ENCODE measurements at places on chromosomes 6 and 20. TPM values are rescaled to one million over a fixed set of nuclear protein-coding genes. Genes with fewer than 3 reads are reported as not detected.

SLA2 gene
- total RNA-seq = 0.64 TPM

MOCS1 gene
- 70.0 TPM for total RNA-seq

GRIK2 gene
- total RNA-seq = not detected

GOPC gene
- total RNA-seq = 15.3 TPM

GSTA3 gene
- not detected for total RNA-seq

ZNF165 gene
- total RNA-seq = 0.19 TPM

HMGCLL1 gene
- 0.29 TPM for total RNA-seq

GJA1 gene
- total RNA-seq = 107 TPM

GPX5 gene
- total RNA-seq = not detected

POU5F1 gene
- total RNA-seq = 0.93 TPM

RHAG gene
- not detected for total RNA-seq

HLA-DRA gene
- total RNA-seq = 174 TPM

PBOV1 gene
- total RNA-seq = not detected

GRCh38 chr6:16683641-16684194 is 77.5 kb downstream of the ATXN1 start:
- no peak for DNase-seq

GRCh38 chr6:12152023-12152970 is 137.9 kb upstream of the EDN1 start:
- DNase-seq = no peak

DNA sequence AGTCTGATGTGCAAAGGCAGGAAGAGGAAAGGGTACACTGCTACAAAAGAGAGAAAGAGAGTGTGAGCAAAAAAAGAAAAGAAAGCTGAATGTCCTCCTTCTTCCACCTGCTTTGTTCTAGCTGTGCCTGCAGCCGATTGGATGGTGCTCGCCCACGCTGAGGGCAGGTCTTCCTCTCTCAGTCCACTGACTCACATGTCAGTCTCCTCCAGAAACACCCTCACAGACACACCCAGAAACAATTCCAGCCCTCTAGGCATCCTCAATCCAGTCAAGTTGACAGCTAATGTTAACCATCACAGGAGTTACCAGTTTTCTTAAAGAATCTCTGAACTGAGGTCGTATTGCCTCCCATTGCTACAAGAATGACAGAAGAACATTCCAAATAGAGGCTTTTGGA is 411.9 kb upstream of the SASH1 start:
- no peak for DNase-seq

DNA sequence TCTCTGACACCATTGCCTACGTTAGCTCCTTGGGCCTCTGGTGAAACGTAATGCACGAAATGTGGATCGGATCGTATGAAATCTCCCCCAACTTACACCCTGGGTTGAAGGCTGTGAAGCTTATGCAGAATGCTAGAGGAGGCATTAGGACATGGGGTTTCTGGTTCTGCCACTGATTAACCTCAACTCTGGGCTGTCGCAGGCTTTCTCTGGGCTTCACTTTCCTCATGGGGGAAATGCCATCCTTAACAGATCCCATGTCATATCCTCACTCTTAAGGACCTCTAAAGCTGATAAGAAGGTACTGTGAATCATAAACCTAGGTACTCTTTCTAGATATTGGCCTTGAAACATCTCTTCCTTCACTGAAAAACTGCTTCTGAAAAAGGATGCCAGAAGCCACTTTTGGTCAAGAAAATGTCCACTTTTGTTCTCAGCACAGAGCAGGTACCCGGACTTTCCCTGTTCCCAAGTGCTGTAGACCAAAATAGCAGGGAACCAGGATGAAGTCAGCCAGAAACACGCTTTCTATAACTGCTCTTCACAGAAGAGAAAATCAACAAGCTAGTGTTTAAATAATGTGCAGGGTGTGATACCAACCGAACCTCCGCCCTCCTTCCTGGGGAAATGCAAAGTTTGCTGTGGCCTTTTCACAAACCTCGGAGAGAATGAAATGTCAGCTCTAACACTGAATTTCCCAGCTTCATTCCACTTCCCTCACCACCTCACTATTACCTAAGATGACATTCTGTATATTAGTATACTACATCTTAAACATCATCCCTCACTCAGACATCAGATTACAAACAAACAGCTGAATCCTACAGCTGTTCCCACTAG is 118.9 kb downstream of the BACH2 start:
- no peak for DNase-seq

DNA sequence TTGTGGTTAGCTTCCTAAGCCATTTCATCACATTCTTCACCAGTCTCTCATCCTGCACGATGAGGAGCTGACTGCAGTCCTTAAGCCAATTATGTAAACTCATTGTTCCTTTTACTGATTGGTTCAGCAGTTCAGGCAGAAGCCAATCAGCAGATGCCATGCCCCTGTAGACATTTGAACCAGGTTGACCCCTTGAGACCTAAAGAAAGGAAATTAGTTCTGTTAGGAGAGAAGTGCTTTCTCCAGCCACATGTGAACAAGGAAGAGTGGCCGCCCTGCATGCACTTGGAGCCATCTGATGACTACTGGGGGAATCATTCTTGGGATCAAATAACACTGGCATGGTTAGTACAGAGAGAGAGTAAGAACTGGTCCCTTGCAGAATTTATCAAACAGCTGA is 535.2 kb upstream of the ID4 start:
- DNase-seq = no peak

DNA sequence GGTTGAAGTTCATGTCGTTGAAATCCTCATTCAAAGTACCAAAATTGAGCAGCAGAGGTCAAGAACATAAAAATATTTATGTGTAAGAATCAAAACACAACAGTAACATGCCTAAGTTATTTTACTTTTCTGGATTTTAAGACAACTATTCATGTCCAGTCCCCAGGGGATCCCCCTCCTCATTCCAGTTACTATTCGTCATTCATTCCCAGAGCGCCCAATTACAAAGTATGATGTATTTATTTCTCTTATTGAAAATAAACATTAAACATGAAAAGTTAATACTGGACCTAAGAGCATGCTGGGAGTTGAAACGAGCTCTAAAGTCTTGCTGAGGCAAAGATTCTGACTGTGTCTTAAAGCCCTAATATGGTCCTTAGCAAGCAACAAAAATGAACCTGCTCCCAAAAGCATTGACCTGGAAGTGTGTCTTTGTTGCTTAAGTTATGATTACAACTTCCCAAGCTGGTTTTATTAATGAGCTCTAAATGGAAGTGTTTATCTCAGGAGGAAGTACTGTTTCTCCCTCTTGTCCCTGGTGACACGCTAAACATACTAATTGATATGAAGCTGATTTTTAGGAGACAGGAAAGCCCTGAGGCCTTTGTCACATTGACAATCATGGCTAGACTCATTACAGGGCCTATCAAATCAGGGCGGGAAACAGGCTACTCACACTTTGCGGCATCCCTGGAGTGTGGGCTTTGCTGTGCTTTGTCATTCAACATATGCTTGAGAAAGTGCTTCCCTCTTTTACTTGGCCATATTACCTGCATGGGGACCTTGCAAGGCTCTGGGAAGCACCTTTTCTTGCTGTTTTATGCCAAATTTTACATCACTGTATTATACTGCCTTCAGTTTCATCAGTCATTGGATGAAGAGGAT is 192.2 kb upstream of the DTNBP1 start:
- DNase-seq = no peak

GRCh38 chr6:131258010-131258652 is 122.9 kb downstream of the AKAP7 start:
- DNase-seq = no peak

DNA sequence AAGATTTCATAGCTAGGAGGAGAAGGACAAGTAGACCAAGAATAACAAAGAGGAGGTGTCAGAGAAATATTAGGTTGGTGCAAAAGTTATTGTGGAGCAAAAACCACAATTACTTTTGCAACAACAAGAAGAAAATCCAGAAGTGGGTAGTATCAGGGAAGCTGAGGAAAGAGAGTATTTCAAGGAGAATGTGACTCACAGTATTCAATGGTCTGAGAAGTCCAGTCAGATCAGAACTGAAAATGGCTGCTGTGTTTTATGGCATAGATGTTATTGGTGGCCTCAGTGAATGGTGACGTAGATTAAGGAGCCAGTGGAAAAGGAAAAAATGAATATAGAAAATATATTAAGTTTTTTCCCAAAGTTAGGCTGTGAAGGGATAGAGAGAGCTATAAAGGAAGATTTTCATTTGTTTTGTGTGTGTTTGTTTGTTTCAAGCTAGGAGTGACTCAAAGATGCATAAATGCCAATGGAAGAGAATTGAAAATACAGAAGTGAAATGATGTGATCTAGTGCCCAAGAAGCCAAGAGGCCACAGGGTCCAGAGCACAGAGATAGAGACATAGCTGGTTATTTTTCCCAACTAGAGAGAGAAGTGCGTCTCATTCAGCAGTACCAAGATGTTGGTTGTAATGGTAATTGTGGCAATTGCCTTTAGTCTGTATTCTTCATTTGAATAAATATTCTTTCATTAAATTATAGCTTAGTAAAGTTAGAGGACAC is 112.8 kb downstream of the ADTRP start:
- no peak for DNase-seq

DNA sequence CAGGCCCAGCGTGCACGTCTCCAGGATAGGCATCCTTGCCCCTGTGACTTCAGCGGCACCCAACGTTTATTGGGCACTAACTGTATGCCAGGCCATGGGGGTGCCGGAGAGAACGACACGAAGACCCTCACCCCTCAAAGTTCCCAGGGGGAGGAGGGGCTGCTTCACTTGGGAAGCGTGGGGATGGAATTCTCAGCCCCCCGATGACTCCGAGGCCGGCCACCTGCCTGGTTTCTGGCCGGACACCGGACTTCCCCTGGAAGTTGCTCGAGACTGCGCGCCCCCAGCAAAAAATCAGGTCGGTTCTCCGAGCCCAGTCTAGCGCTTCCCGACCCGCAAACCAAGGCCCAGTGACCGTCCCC is 275 bp upstream of the MAVS start:
- DNase-seq = no peak

GRCh38 chr6:130377915-130378314 is 12.1 kb downstream of the TMEM200A start:
- no peak for DNase-seq

DNA sequence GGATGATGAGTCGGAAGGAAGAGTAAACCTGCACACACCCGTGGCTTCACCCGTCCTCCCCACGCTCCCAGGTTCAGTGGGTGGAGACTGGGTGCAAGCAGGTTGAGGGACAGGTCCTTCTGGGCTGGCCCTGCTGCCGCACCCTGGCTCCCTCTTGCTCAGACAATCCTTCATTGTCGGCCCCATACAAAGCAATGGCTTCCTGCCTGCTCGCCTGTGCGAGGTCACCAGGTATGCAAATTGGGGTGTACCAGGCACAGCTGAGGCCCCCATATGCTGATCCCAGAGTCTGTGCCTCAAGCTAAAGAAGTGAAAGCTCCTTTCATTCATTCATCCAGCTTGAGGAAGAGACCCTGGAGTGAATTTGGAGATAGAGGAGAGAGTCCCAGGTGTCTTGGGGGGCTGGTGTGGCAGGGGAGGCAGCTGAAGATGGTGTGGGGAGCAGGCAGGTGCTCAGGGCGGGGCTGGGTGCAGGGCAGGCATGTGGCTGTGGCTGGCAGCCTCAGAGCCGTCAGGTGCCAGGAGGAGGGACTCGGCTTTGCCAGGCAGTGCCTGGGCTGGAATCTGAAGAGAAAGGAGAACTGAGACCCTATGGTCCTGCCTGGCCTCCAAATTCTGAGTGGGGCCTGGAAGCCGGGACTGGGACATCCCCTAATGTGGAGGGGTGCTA is 4.7 kb downstream of the SLCO4A1 start:
- no peak for DNase-seq

DNA sequence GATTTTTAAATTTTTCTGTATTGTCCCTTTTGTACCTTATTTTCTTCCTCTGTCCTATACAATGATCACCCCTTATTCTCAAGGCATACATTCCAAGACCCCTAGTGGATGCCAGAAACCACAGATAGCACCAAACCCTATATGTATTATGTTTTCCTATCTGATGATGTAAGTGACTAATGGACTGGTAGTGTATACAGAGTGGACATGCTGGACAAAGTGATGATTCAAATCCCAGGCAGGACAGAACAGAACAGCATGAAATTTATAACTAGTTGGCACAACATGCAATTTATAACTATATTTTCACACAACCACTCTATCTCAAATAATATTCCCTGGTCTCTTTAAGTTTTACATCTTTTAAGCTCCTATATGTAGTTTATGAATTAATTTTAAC is 205.6 kb upstream of the FLRT3 start:
- DNase-seq = no peak

DNA sequence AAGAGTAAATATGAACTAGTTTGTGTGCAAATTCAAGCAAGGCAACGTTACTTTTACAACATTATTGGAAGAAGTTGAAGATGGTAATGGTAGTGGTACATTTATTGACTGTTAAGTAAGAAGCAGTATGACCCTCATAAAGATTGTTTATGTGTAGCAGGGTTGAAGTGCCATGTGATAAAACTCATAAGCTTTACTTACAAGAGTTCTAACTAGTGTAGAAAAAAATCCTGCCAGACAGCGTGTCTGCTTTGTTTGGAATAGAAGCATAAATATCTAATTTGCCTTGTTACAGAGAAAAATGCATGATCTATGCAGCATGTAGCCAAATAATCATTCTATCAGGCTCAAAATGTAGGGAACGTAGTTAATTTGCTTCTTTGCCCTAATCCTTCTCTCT is 450.8 kb upstream of the SOX4 start:
- DNase-seq = no peak

DNA sequence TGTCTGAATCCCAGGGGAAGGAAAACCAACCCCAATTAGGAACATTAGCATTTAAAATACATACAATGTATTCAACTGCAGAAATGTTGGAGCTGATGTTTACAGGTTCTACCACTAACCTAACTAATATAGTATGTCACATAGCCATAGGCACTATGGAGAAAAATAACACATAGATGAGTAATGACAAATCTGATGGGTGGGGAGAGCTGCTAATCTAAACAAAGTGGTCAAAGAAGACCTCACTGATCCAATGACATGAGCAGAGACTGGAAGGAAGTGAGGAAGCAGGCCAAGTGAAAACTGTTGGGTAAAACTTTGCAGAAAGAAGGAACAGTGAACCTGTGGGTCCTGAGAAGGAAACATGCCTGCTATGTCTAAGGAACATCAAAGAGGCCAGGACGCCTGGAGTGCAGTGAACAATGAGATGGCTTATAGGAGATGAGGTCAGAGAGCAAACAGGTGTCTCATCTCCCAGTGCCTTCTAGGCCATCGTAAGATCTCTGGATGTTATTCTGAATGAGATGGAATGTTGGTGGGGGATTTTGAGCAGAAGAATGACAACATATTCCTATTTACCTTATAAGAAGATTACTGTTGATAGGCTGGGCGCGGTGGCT is 135.7 kb downstream of the ALDH8A1 start:
- DNase-seq = no peak

GRCh38 chr6:168365422-168366165 is 46.0 kb upstream of the DACT2 start:
- no peak for DNase-seq

DNA sequence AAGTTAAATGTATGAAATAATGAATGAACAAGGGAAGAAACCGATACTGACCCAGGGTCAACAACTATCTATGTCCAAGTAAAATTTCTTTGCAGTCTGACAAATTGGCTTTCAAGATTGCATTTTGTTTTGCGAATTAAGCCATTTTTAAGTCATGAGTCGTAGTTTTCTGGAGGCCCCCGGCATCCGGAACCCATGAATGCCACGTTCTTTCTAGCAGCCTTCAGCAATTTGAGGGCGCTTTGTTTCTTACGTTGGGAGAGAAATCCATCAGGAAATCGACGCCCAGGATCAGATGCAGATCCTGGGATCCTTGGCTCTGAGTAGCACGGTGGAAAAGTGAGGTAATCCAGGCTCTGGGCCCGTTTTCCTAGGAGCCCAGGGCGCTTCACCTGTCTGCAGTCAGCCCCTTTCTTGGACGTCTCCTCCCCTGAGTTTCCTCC is 309 bp upstream of the ABRACL start:
- DNase-seq = no peak

Measured in mesenteric fat pad (tissue), 1 donor.